Large intestine (tissue), 12 donors: ENCODE measurements at places on chromosomes 4 and X. TPM values are rescaled to one million over a fixed set of nuclear protein-coding genes. Genes with fewer than 3 reads are reported as not detected.

GRCh38 chr4:152148057-152148456, 387.2 kb upstream of the GATB start:
- DNase-seq: no peak

- DNase-seq: no peak
Observed at GRCh38 chr4:85399270-85399669, 75.7 kb upstream of the ARHGAP24 start.

GRCh38 chr4:8402640-8403039, 37.9 kb downstream of the ACOX3 start:
- DNase-seq: no peak

DNA sequence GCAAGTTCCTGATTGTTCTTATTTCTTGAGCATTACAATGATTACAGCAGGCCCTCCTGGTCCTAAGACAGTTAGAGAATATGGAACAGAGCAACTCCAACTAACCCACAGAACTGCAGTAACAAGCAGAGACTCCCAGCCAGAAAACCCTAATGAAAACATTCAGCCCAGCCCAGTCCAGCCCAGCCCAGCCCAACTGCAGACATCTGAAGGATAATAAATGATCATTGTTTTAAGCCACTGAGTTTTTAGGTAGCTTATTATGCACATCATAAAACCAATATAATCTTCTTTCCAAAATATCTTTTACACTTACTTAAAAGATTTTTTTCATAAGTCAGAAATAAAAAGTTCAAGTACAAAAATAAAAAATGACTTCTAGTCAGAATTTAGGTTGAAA, 51.3 kb downstream of the SPOCK3 start:
- no peak for DNase-seq

- DNase-seq: no peak
Observed at GRCh38 chrX:18616688-18617406, 55.1 kb downstream of the RS1 start.

The KLKB1 gene
- polyA plus RNA-seq: 2.8 TPM

The USP51 gene
- 7.4 TPM for polyA plus RNA-seq

The GAGE1 gene
- polyA plus RNA-seq: not detected

The PRKG2 gene
- polyA plus RNA-seq: 61.2 TPM

The CPEB2 gene
- polyA plus RNA-seq: 18.3 TPM

The NAP1L3 gene
- polyA plus RNA-seq: 8.9 TPM

The STBD1 gene
- 15.0 TPM for polyA plus RNA-seq
